Neural crest cell (in vitro differentiated cells): ENCODE measurements at places on chromosomes 12 and 14. TPM values are rescaled to one million over a fixed set of nuclear protein-coding genes. Genes with fewer than 3 reads are reported as not detected.
A peak's percentile ranks its signal among the peaks of the same experiment; 100 is the strongest.

The FOXA1 gene
- total RNA-seq = not detected in 2 replicates

The ATF7 gene
- 32.5 and 37.4 TPM in 2 replicates for total RNA-seq

The GALNT8 gene
- 7.6 and 7.9 TPM in 2 replicates for total RNA-seq

The KRT77 gene
- total RNA-seq = not detected in 2 replicates

The PZP gene
- total RNA-seq = not detected in 2 replicates

The FAIM2 gene
- total RNA-seq = 0.73 and 1.6 TPM in 2 replicates

The CATSPERB gene
- total RNA-seq = not detected in 2 replicates

The HOTAIR gene
- total RNA-seq = not detected in 2 replicates

The MLEC gene
- total RNA-seq = 165 and 167 TPM in 2 replicates

The DDX23 gene
- total RNA-seq = 119 and 124 TPM in 2 replicates

DNA sequence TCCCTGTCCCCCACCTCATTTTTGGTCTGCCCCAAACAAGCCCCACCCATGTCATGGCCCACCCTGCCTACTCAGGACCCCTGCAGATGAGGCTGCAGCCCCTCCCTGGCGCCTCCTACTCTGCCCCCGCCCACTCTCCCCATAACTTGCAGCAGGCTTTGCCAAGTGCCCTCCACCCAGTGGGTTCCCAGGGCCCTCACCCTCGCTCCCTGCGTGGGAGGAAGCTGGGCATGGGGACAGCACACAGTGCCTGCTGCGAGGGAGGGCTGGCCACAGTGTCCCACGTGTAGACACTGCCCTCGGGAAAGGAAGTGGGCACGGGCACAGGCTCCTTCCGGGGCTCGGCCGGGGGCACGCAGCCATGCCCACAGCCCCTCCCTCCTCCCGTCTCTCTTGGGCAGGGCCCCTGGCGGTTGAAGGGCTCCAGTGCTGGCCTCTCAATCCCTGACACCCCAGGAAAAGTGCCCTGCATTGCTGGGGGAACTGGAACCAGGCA, 9.4 kb downstream of the AKT1 start:
- DNase-seq = no peak

DNA sequence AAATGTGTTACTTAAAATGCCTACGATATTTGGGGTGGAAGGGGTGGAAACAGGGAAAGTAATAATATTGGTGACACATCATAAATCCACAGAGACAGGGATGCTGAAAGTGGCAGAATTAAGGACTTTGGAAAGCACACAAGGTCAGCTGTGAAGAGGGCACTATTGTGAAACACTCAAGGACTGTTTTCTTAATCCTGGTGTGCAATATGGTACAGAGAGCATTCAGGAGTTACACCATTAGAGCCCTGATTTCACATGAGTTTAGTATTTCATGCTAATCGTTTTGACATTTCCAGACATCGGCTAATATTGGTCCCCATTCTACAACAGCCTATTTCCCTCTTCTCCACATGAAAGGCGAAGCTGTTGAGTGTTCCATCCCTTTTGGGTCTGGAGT, 219.2 kb downstream of the MSRB3 start:
- DNase-seq = no peak

DNA sequence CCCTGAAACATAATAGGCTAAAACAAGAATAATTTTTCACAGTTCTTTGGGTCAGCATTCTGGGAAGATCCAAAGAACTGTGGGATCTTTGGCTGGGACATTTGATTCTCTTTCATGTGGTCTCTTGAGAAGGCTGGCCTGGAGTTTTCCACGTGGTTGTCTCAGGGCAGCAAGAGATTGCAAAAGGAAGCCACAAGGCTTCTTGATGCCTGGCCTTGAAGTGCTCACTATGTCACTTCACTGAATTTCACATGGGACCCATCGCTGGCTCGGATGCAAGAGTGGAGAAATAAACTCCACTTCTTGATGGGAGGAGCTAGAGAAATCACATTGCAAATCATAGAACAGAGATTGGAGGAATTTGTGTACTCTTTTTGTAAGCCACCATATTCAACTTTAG, 343.4 kb downstream of the MED13L start:
- DNase-seq = no peak

- DNase-seq = no peak
Measured at GRCh38 chr14:95677179-95677835, 8.9 kb upstream of the TCL1B start.

DNA sequence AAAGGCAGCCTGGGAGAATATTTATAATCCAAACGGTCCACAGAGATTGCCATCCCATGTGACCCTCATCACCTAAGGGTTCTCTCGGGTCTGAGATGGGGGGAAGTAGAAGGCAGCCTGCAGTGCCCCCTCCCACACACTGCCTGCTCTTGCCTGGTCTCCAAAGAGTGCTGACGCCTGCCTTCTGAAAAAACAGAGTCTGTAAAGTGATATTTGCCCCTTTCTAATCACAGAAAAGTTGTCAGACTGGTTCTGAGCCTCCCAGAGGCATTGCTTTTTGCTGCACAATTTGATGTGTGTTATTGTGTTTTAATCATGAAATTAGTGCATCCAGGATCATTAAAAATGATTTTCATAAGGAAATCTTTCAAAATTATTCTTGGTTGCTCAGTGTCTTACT, 59.2 kb downstream of the TMEM30B start:
- no peak for DNase-seq

DNA sequence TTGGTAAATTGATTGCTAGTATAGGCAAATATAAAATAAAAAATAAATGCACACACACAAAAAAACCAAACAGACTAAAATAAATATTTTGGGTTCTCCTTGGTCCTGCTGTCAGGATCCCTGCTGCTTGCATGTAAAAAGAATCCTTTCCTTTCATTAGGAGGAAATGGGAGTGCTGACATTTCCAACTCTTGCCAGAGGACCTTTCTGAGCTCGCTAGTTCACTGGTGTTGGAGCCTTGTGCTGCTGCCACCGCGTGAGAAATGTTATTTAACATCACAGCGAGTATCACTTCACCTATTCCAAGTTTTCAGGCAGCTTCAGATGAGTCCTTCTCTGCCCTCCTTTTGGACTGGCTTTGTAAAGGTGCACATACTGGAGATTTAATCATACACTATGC, 358.9 kb downstream of the NPAS3 start:
- no peak for DNase-seq

DNA sequence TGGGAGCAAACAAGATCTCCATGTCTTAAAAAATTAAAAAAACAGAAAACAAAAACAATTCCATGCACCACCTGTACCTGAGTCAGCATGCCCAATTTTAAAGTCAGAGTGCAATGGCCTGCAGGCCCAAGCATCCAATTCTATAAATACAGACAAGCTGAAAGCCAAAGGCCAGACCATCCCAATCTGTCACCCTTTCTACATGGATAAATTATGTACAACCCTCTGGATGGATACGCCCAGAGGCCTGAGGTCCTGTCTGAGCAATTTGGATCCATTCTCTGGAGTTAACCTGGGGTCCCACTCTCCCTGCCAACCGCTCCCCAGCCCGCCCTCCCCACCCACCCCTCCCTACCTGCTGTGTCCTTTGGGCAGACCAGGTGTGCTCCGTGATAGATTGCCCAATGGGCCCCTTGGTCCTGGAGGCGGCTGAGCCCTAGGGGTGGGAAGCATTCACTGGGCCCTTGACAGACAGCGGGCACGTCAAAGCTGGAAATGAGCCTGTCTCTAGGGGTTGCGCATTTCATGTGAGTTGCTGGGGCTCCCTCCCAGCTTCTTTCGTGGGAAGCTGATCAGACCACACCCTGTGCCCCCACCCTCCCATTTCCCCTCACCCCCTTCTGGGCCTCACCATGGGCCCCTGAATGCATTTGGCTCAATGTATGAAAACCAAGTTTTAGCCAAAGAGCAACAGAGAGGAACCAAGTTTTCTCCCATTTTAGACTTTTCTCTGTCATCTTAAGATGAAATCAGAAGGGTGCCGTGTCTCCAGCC, 171.3 kb downstream of the BCL11B start:
- DNase-seq = no peak

DNA sequence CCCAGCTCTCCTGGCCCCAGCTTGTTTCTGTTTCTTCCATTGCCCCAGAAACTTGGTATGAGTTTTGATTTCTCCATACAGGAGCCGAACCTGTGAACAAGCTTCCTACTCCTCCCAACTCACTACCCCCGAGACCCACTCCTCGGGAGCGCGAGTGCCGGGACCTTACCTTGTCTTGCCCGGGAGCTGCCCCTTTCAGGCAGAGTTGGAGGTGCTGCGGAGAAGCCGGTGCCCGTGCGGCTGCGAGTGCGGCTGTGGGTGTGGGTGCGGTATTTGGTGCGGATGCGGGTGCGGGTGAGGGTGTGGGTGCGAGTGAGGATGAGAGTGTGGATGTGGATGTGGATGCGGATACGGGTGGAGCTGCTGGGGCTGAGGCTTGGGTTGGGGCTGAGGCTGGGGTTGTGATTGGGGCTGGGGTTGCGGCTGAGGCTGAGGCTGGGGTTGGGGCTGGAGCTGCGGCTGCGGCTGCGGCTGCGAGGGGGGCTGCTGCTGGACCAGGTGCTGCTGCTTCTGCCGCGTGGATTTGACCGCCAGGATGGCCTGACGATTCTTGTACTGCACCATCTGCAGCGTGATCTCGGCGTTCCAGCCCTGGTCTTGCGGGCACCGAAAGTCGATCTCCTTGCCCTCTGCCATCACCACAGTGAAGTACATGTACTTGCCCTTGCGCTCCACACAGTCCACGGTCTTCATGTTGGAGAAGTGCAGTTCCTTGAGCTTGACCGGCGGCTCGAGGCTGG, 1.1 kb downstream of the PHLDA1 start:
- DNase-seq = peak; percentile 34

GRCh38 chr12:122422730-122423257, 325 bp upstream of the CLIP1 start:
- no peak for DNase-seq

DNA sequence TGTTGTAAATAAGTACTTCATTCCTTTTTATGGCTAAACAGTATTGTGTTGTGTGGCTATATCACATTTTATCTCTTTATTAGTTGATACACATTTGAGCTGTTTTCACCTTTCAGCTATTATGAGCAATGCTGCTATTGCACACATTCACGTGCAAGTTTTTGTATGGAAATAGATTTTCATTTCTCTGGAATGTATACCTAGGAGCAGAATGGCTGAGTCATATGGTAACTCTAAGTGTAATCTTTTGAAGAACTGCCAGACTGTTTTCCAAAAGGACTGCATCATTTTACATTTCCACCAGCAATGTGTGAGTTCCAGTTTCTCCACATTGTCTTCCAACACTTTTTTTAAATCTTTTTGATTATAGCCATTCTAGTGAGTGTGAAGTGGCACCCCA, 134.0 kb downstream of the SRGAP1 start:
- no peak for DNase-seq

GRCh38 chr14:64826333-64826732, 53.4 kb downstream of the SPTB start:
- DNase-seq = no peak

GRCh38 chr14:81432219-81432661, 32.1 kb upstream of the STON2 start:
- no peak for DNase-seq

DNA sequence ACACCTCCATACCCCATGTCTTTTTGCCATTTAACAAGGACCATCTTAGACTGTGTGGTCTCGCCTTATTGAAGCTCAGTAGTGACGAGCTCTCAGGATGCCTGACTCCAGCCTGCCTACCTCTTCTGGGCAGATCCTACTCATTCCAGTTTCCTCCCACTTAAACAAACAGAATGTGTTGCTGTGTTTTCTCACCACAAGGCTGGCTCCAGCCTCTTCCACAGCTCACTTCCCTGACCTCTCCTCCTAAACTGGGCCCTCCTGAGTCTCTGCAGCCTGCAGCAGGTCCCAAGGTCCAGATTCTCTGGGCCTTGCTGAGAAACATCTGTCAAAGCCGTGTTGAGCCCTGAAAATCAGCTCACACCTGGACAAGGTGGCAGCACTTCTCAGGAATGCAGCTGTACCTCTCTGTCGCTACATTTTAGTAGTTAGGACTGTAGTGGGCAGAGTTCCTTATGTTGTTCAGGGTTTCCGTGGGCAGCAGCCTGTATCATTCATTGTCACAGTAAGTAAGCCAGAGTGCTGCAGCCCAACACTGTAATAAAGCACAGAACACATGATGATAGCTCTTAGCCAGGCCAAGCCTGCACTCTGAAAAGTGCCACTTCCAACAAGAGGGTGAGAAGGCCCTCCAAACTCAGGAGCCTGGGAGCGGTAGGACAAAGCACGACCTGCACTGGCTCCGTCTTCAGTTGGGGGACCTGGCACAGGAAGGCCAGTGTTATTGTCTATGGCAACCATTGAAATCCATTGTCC, 68.5 kb downstream of the NKX2-1 start:
- no peak for DNase-seq

DNA sequence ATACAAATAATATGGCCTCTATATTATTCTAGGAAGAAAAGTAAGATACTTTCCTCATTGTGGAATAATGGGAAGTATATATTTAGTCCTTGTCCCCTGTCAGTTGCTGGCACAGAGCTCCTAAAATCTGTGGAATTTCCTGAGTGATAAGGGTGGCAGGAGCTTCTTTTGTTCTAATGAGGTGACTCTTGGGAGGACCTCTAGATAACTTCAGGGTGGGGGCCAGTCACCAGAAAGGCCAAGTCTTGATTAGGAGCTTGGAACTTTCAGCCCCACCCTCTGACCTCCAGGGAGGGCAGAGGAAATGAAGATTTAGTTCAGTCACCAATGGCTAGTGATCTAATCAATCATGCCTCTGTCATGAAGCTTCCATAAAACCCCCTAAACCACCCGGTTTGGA, 179.9 kb upstream of the PRICKLE1 start:
- no peak for DNase-seq

DNA sequence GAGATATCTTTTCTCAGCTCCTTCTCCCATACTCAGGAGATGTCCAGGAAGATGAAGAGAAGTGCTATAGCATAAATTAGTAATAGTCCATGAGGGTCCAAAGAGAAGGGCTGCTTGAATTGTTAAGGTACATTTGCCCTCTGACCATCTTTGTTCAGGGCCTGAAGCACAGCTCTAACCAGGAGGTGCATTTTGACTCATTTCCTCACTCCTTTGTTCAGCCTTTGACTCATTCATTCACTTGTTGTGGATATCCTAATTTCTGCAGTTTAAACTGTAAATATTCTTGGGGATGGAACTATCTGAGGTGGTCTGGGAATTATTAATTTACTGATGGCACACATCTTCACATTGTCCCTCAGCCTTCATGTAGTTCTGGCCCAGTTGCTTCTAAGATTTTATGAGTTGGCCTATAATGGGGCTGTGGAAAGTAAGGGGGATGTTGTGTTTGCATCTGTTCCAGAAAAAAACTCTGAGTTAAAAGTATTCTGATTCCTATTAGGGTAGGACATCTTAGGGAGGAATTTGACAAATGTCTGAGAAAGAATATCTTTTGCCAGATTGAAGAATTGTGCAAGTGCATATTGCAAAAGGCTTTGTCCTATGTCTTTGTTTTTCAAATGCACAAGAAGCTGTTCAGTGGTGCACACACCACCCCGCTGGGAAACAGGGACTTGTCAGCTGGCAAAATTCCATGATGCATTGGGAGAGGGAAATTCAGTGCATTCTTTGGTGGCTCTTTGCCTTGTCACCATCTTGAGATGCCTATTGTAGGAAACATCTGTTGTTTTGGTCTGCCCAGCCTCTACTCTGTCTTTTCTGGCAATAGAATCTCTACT, 22.1 kb downstream of the SMOC1 start:
- DNase-seq = no peak

- DNase-seq = no peak
Measured at GRCh38 chr12:4214877-4215228, 58.7 kb upstream of the CCND2 start.
